ENCODE measurements at places on chromosomes 6 and 20.

GRCh38 chr6:3045777-3046176 lies 22.5 kb upstream of the RIPK1 start:
- DNase-seq = no peak

- no peak for DNase-seq
Observed at GRCh38 chr6:168722397-168722796, 281.4 kb downstream of the SMOC2 start.

DNA sequence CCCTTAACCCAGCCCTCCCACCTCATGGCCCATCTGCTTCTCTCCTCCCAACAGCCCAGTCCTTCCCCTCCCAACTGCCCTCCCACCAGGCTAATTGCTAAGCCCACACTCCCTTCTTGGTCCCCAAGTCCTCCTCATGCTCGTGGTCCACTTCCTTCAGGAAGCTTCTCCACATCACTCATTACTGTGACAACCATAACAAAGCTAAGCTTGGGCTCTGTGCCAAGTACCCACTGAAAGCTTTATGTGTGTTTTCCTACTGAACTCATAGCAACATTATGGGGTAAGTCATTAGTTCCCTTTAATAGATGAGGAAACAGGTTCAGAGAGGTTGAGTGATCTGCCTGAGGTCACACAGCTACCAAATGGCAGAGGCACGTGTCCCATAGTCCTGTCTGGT lies 16.2 kb downstream of the FRS3 start:
- DNase-seq = no peak

DNA sequence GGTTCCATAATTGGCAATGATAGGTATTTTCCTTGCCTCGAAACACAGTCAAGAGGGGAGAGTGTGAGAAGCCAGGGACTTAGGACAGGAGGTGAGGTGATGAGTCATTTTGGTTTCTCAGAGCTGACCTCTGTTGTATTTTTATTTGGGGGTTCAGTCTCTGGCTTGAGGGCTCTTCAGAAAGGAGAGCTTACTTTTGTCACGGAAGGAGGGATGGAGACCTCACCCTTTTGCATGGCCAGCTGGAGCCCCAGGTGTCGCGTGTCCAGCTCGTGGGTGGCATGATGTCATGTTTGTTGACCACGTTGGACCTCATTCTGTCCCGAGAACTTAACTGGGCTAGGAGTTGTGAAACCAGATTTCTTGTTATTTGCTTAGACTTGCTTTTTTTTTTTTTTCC lies 293.9 kb downstream of the QKI start:
- DNase-seq = no peak

DNA sequence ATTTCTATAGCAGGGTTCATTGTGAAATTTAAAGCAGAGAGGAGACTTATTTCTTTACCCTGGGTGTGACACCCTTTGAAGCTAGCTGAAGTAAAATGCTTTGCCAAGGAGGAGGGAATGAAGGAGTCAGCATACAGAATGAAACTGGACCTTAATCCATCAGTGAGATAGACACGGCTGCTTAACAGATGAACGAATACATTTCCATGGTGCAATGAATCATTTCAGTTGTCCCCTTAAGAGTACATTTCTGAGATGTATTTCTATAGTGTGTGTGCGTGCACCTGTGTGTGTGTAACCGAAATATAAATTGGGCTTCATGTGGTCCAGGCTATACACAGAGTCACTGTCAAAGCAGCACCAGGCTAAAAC lies 73.8 kb upstream of the CD93 start:
- DNase-seq = no peak

DNA sequence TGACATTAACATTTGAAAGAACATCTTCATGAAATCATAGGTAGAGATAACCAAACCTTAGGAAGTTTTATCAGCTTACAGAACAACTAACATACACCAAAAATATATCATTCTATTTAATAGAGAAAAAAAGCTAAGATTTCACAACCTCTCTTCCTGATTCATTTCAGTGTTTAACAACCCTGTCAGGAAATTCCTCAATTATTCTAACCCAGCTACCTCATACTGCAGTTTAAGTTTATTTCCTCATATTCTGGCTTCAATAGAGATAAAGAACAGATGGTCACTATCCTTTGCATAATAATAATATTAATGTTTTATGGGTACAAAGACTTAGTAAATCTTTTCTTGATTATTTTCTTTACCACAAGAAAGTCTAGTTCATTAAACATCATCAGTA lies 112.9 kb upstream of the HSF2 start:
- DNase-seq = no peak

GRCh38 chr6:132005178-132005577 lies 54.0 kb upstream of the CCN2 start:
- DNase-seq = no peak
